ENCODE measurements at places on chromosomes 2 and 18.

DNA sequence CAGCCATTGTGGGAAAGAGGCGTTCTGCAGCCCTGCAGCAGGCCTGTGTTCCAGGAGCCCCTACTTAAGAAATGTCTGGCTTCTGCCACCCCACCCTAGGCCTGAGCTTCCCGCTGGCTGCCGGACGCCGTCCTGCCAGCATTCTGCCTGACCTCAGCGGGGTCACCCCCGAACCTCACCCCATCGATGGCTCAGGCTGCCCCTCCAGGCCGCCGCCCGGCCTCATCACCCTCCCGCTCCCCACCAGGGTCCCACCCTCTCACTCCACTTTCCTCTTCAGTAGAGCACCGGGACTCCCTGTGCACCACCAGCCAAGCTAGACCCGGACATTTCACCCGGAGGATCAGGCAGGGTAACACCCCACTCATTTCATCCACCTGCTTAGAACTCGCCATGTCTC, 73.6 kb upstream of the SALL3 start:
- no peak for DNase-seq

DNA sequence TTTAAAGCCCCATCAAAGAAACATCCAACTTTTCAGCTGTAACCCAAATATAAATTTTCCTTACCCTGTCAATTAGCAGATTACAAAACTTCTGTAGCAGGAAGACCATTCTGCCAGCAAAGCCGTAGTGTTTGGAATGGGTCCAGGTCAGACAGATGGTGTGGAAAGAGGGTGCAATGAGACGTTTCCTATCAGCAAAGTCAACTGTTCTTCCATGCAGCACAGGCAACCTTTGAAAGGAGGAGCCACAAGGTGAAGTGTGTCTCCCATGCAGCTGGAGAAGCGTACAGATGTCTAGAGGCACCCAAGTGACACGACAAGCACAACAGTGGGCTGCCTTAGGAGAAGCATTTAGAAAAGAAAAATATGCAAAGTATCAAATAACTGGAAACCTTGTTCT, 83.7 kb downstream of the SP3 start:
- DNase-seq: no peak

DNA sequence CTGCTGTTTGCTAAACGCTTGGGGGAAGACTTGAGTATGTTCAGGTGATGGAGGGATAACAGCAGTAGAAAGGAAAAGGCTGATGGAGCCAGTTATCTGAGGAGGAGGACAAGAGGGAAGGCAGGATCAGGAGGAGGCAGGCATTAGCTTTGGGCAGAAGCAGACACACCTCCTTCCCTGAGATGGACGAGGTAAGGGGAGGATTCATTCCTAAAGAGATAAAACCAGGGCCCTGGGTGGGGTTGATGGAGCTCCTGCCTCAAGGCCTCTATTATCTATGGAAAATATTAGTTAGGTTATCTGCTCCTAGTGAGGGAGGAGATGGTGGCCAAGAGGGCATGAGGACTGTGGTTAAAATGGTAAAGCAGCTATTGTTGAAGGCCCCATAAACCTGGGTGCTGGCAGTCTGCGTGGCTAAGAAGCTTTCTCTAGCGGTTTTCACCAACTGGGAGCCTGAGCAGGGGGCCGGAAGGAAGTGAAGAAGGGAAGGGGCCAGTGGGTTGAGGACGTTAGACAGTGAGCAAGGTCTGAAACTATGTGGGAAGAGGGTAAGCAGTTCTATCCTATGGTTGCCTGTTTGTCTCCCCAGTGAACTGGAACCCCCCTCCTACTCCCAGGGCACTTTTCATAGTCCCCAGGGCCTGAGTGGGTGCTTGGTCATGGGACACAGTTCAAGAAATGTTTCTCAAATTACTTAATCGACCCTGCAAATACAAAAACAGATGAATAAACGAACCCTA, 56.6 kb upstream of the HK2 start:
- no peak for DNase-seq

GRCh38 chr2:28350196-28350595, 42.5 kb upstream of the FOSL2 start:
- no peak for DNase-seq

GRCh38 chr2:225010804-225011203, 31.5 kb downstream of the DOCK10 start:
- DNase-seq: no peak

DNA sequence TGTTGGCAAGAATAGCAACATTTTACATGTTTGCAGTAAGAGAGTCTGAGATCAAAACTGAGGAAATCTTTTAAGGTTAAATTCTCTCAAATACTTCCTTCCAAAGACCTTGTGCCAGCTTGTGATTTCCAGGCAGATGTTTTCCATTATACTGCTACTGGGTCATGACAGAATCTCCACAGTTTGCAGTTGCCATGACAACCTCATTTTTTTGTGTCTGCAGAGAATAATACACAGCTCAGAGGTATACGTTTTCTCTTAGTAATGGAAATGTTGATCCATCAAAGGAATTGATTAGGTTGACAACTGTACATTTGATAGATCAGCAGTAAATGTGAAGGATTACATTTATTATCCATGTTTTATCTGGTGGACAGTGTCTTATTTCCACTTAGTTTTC, 29.1 kb upstream of the CSRNP3 start:
- no peak for DNase-seq

- no peak for DNase-seq
Observed at GRCh38 chr18:69948919-69949537, 1.4 kb upstream of the CD226 start.

DNA sequence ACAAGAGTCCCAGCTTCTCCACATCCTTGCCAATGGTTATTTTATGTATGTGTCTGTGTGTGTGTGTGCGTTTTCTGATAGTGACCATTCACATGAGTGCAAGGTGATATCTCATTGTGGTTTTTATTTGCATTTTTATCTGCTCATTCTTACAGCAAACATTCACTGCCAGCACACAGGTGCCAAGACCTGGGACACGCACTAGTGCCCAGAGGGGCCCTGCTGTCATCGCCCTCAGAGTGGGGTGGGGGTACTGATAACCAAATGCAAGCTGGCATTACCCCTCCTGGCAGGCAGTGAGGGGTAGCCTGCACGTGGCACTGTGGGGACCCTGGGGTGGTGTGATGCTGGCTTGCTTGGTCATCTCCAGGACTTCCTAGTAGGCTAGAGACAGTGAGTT, 285.4 kb downstream of the LPIN1 start:
- DNase-seq: no peak

- DNase-seq: no peak
Observed at GRCh38 chr2:222652491-222653255, 3.2 kb downstream of the FARSB start.

- no peak for DNase-seq
Observed at GRCh38 chr18:55088000-55088401, 128.7 kb upstream of the CCDC68 start.

- no peak for DNase-seq
Observed at GRCh38 chr18:44920441-44920840, 239.8 kb downstream of the SETBP1 start.

DNA sequence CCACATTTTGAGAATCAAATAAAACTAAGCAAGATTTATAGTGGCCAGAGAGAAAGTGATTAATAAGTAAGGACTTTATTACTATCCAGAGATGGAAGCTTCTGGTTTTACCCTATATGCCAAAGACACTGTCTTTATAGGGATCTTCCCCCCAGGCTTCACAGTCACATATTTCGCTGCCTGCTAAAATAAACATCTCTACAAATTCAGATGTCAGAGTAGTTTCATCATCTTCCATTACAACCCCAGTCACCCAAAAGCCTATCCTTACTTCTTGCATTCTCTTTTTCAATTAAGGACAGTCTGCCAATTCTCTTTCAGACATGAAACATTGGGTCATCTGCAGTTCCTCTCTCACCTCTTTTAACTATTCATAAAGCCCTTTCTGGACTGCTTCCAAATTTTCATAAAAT, 28.3 kb downstream of the CREB1 start:
- DNase-seq: no peak

DNA sequence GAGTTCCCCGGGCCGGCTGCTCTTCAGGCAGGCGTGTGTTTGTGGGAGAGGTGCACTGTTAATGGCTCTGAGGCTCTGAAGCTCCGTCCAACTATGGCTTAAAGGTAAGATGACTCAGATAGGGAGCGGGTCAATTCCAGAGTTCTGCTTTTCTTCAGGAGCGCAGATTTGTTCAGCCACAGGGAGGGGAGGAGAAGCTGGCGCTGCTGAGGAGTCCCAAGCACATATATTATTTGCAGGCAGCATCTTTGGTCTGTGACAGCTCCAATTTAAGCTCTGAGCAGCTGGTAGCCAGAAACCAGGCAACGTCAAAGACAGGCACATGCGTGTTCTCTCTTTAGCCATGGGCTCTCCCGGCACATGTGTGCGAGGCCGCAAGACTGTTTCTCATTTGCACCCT, 229.2 kb downstream of the BCL2 start:
- no peak for DNase-seq

DNA sequence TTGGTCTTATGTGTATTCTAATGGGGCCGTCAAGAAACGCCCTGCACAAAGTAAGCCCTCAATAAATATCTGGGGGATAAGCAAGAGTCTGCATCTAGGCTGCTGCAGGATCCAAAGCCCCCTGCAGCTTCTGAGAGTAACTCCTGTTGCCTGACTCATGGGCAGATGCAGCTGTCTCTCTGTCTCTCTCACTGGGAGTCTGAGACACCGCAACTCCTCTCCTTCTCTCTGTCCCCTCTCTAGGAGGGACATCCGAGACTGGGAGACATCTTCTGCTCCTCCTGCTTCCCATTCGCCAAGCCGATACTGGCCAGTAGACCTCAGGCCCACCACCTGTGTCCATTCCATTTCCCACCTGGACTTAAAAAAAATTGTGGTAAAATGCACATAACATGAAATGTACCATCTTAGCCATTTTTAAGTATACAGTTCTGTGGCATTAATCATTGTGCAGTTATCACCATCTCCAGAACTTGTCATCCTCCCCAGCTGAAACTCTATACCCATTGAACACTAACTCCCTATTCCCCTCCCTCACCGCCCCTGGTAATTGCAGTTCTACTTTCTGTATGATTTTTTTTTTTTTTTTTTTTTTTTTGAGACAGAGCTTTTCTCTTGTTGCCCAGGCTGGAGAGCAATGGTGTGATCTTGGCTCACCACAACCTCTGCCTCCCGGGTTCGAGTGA, 20.1 kb downstream of the DYSF start:
- no peak for DNase-seq

- no peak for DNase-seq
Observed at GRCh38 chr2:182933629-182934028, 67.2 kb upstream of the FRZB start.

GRCh38 chr2:2932692-2933305, 444.8 kb downstream of the EIPR1 start:
- DNase-seq: no peak

DNA sequence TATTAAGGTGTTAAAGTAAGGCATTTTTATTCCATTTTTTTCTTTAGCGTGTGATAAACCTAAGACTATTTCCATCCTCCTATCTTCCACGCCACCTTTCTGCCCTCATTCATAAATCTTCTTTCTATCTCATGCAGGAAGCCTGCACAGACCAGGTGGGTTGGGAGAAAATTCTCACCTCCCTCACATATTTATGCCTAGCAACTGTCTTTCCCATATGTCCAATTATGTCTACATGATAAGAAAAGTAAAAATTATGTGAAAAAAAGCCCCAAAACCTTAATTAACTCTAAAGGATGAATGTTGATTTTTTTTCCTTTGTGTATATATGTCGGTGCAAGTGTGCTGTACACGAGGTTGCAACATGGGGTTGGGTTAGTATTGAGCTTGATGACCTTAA, 225.6 kb upstream of the GCFC2 start:
- no peak for DNase-seq

DNA sequence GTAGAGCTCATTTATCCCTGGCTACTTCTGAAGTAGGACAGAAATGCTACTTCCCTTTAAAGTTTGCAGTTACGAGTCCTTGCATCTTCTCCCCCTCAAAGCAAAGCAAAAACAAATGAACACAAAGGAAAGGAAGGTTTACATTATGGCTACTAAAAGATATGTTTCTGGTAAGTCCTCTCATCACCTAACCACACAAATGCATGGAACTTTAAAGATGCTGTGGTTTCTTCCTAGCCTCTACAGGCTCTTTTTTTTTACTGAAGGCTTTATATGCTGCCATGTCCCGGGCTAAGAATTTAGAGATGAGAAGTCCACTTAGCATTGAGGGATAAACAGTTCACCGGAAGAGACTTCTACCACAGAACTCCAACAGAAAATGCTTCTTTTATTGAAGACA, 291.2 kb downstream of the SS18 start:
- no peak for DNase-seq

DNA sequence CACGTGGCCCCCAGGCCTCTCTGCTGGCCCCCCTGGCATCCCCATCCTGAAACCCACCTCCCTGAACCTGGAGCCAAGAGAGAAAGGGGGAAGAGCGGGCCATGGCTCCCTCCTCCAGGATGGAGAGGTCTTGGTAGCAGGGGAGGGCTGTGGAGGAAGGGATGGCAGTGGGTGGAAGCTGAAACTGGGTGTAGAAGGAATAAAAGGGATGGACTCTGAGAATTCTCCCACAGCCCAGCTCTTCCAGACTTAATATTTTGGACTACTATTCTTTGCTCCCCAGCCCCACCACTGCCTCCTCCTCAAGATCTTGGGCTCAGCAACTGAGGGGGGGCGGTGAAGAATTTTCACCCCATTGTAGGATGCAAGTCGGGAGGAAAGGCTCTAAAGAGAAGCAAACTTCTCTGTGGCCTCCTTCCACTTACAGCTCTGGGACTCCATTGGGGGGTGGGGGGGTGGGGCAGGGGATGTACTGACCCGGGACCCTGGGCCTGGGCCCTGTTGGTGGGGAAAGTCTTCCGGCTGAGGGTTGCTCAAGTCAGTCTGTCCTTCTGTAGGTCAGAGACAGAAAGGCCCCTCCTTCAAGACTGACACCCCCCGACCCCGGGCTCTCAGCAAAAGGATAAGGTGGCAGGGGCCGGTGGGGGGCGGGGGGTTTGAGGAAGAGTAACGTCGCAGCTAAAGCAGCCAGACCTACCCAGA, 501 bp downstream of the TNS1 start:
- DNase-seq: no peak

DNA sequence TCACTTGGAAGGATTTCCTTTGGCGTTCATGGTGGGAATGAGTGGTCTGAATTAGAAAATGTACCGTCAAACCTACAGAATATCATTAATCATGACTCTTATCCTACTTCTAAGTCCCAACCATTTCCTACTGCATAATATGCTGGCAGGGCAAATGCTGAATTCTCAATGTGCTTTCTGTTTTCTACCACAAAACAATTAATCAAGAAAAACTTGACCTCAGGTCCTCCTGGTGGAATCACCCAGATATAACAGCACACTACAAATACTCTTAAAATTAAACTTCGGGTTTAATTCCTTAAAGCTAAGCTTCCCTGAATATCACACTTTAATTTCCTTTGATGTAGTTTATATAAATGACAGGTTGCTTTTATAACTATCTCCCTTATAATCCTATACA, 301.6 kb downstream of the AFF3 start:
- DNase-seq: no peak

GRCh38 chr2:30780776-30781330, 26.4 kb downstream of the CAPN13 start:
- DNase-seq: no peak

All from NCI-H1048 (cell line).